Activated CD4-positive, alpha-beta T cell treated with anti-CD3 and anti-CD28 coated beads for 1 hour (primary cell): ENCODE measurements at places on chromosomes 12 and 14.

DNA sequence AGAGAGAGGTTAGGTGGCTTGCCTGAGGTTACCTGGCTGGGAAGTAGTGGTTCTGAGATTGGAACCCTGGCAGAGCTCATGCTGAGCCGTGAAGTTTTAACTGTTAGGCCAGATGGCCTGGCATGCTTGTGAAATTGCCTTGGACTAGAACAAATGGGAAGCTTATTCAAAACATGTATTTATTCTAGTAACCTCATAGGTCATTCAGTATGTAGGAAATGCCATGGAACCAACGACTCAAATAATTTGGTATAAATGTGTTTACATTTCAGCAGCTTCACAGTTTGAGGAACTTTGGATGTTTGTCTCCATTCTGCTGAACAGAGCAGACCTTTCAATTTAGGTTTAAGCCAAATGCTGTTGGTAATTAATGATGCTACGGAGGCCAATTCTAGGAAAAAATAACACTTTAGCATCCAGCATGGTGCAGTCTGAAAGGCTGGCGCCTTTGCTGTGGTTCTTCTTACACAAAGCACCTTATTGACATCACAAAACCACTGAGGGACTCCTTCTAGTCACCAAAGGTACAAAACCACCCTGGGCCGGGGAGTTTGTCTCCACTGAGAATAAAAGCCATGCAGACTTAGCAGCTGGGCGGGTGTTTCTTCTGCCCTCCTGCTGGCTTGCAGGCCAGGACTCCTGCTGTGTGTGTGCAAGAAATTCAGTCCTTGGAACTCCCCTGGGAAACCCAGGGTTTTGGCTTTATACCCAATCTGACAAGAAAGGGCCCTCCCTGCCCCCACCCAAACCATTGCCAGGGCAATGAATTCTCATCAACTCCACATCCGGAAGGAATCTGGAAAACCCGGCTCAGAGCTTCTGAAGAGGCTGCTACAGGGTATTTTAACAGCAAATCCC lies 64.2 kb downstream of the ELK3 start:
- no peak for DNase-seq

- no peak for DNase-seq
Measured at GRCh38 chr12:57118711-57119271, 7.6 kb upstream of the STAT6 start.

DNA sequence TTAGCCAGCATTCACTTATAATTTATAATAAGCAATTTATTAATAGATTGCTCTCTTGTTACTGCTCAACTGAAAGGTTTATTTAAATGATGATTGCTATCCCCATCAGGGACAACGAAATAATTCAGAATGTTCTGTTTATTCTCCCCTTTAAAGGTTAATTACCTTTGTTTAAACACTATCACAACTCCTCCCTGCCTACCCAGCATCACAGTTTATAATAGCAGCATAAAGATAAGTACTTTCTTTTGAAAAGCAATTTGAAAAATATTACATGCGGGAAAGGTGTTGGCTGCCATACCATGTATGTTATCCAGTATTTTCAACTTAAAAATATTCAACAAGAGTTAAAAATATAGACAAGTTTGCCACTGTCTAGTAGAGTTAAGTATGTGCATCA lies 30.6 kb downstream of the SCAF11 start:
- DNase-seq: no peak

DNA sequence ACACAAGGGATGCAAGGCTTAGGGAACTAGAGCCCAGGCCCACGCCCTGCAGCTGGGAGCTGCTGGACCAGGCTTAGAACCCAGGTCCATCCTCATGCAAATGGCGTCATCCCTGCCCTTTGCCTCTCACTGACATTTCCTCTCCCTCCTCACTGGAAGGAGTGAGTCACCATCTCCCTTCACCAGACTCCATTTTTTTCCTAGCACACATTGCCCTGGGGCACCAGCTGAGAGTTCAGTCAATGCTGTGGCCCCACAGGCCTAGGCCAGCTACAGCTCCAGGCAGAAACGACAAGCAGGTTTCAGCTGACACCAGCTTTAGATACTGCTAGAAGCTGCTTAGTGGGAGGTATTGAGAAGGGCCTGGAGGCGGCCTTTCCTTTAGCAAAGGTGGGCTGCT lies 98.9 kb downstream of the RIMBP2 start:
- DNase-seq: no peak

DNA sequence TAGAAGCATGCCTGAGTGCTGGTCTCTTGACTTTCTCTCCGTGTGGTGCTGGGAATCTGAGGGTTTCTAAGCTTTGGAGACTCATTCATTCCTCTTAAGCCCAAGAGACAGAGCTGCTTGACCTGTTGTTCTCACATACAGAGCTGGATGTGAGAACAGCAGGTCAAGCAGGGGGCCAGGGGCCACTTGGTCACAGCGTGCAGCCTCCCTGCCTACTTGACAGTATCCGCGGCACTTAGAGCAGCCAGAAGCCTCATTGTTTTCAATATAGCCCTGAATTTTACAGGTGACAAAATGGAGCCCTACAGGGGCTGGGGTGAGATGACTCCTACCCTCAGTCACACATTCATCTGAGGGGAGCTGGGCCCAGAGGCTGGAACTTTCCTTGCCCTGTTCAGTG lies 88.9 kb downstream of the ESRRB start:
- no peak for DNase-seq

- no peak for DNase-seq
Measured at GRCh38 chr12:104049903-104050356, at the start of gene GLT8D2. TSS of gene GLT8D2 (minus strand) at chr12:104050187. CDS start at chr12:104019648, 30,539 bp downstream.

DNA sequence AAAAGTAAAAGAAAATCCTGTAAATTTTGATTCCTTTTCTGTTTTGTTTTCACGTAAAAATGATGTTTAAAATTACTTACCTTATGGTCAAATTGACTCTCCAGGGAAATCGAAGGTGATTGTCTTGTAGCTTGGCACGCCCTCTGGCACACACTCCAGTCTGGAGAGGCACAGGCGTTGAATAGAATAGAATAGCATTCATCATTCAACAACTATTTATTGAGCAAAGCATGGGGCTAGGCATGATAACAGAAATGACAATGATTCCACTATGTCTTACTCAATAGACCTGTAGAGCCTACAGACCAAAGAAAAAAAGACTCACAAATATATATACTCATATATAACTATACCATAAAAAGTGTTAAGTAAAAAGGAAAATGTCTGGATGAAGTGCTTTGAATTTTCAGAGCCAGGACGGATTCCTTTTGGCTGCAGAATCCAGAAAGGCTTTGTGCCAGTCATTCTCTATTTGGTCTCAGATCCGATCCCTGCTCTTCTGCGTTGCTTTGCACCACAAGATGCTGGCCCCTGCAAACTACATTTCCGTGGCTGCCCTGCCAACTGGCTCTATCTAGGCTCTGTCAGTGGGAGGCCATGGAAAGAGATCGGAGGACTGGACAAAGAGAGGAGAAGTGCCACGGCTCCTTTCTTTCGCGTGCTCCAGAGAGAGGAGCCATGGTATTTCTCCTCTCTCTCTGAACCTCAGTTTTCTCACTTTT lies 231.8 kb downstream of the CRADD start:
- no peak for DNase-seq

GRCh38 chr14:30573966-30574365 lies 15.0 kb downstream of the G2E3 start:
- no peak for DNase-seq
